ENCODE measurements at places on chromosomes 1 and 21.

DNA sequence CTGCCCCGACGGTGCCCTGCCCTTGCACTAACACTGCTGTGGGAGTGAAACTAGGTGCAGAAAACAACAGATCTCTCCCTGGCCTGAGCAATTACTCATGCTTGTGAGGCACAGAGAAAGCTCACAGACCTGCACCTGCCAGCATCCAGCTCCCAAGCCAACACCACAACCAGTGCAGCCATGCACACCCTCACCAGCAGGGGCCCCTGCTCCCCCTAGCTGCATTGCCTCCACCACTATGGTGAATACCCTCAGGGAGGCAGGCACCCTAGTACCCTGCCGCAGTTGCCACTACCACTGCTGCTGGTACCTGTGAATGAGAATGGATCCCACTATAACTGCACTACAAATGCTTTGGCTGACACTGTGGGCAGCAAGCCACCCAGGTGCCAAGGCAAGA lies 7.1 kb upstream of the DIRAS3 start:
- no peak for DNase-seq

GRCh38 chr1:84615790-84616189 lies 41.5 kb upstream of the CTBS start:
- DNase-seq: no peak

GRCh38 chr1:116766616-116767469 lies 12.6 kb downstream of the CD2 start:
- DNase-seq: no peak

DNA sequence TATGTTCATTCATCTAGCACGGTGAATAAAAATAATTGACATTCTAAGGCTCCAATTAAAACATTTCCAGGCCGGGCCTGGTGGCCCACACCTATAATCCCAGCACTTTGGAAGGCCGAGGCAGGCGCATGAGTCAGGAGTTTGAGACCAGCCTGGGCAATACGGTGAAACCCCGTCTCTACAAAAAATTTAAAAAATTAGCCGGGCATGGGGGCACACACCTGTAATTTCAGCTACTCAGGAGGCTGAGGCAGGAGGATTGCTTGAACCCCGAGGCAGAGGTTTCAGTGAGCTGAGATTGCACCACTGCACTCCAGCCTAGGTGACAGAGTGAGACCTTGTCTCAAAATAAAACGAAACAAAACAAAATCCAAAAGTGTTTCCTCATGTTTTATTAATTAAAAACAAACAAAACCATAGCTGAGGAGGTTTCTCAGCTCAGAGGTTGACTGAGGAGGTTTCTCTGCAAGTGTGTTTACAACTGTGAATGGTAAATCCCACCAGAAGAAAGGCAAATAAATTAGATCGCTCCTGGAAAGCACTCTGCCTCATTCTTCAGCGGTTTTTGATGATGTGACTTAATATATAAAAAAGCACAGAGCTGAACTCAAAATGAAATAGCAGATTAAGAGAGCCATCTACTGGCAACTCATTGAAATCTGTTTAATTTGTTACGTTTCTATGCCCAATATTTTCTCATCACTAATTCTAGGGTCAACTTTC lies 37.7 kb upstream of the ATG4C start:
- DNase-seq: peak; percentile 36

DNA sequence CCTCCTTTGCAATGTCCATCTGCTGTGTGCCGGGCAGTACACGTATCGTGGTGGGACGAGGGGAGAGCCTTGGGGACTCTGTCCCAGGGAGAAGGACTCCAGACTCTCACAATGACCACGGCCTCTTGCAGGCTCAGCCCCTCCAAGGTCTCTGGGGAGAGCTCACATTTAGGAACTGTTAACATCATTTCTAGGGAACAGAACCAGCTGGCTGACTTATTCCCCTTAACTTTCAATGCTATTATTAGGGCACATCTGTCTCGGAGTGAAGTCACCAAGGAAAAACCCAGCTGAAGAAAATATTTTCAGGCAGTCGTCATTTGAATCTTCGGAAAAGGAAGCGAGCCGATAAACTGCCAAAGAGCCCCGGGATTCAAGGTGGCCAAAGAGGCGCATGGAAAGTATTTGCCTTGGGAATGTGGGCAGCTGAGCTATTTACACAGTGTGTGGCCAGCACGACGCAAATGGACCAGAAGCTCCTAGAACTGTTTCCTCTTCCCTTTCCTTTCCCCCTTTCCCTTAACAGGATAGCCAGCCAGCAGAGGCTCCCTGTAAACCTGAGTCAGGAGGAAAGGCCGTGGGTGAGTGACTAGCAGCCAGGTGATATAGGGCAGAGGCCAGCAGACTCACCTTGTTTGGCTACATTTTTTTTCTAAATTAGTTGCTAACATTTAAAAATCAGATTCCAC lies 74.5 kb downstream of the ITPKB start:
- DNase-seq: no peak

DNA sequence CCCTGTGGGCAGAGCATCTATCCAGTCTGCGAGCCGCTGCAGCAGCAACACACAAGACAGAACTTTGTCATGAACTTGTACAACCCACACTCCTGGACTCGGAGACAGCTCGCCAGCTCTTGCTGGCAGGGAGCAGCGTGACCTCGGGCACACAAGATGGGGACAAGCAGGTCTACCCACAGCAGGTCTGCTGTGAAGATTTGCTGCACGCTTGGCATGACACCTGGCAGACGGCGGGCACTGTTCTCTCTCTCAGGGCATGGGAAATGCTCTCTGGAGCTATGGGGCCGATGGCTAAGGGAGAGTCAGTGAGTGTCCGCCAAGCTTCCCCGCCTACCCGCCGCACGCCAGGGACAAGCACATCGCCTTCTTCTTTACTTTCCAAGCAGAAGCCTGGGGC lies 90.0 kb downstream of the STUM start:
- no peak for DNase-seq

DNA sequence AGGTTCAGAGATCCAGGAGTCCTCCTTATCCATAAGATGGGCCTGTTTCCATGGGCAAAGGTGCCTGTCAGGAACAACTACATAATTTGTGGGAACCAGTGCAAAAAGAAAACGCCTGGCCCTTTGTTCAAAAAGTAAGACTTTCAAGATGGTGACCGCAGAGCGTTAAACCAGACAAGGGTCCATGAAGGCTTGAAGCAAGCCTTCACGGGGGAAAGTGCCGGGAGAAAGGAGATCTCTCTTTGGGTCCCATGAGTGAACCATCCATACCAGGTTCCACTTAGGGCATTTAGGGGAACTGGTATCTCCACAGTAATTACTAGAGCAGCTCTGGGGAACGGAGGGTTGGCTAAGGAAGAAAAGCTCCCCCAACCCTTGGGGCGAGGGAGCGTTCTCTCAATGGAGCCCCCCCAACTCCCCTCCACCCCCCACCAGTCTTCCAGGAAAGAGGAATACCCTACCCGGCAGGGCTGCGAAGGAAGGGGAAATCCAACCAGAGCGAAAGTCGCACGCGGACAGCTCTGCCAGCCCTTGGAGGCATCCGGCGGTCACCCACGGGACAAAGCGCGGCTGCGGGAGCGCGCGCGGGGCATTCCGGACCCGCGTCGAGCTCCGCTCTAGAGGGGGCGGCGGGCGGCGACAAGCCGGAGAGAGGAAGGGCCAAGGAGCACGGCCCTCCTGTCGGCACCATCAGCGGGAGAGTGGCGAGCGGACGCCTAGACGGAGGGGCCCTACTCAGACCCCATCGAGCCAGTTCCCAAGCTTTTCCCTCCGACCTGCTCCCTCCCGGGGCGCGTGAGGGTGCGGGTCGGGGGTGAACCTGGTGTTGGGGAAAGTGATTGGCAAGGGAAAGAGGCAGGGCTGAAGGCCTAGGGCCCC lies 687 bp upstream of the RASSF5 start:
- no peak for DNase-seq

DNA sequence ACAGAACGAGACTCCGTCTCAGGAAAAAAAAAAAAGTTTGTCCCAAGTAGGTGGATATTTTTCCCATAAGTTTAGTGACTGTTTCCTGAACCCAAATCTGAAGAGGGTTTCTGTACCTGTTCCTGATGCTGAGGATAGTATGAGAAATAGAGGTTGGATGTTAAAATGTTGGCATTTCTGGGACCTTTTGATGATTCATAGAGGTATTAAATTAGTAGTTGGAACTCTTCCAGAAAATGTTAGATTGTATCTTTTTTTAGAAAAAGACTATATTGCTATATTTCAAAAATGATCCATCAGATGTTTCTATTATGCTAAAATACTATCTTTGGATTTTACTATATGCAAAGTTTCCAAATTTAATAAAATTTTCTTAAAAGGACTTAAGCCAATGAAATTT lies 2.9 kb upstream of the CENPL start:
- DNase-seq: no peak

DNA sequence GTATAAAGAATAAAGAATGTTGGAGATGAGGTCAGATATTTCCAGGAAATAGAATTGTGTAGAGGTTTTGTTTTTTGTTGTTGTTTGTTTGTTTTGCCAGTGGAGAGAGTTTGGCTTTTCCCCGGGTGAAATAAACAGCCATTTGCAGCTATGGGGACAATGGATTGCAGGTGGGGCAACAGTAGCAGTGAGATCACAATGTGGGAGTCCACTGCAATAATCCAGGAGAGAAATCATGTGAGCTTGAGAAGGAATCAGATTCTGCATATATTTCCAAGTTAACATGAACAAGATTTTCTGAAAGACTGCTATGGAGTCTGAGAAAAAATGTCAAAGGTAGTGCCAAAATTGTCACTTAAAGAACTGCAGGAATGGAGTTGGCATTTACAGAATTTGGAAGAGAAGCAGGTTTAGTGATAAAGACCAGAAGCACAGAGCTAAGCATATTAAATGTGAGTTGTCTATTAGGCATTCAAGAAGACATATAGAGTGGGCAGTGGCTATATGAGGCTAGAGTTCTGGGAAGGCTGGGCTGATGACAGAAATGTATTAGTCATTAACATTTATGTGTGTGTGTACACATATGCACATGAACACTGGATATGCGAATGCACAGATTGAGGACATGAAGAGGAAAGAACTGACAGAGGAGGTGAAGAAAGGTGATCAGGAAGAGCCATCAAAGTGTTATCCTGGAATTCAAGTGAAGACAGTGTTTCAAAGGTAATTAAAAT lies 729.6 kb upstream of the PTBP2 start:
- DNase-seq: no peak

GRCh38 chr1:111998332-111998731 lies 8.9 kb upstream of the KCND3 start:
- no peak for DNase-seq

DNA sequence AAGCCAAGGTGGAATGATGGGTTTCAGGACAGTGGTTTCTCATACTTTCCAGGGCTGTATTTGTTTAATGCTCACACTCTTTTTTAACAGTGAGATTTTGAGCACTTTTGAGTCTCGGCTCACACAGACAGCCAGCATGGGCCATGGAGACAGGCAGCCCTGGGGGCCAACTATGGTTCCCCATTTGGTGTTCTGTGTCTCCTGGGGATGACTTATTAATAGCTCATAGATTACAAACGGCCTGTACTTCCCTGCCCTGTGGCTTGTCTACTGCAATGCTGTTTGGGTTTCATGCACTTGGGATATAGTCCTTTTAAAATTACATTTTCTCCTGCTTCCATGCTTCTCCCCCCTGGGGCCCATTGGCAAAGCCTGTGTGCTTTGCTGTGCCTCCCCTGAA lies 178.3 kb downstream of the KCNJ6 start:
- no peak for DNase-seq

DNA sequence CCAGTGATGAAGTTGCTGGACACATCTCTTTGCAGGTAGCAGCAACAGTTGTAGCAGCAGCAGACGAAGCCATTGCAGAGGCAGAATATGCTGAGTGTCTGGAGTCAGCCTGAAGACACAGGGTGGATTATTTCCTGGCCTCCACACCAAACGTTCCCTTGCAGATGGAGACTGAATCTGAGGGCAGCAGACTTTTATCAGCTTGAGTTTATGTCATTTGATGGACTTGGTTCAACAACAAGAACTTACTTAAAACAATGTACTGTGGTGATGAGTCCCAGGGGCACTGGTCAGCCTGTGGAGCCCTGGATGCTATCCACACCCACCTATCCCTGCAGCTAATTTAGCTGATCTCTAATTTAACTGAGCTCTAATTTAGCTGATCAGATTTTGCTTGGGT lies 17.1 kb upstream of the MPZL1 start:
- no peak for DNase-seq

- no peak for DNase-seq
Observed at GRCh38 chr1:31952825-31953220, 14.7 kb upstream of the PTP4A2 start.

DNA sequence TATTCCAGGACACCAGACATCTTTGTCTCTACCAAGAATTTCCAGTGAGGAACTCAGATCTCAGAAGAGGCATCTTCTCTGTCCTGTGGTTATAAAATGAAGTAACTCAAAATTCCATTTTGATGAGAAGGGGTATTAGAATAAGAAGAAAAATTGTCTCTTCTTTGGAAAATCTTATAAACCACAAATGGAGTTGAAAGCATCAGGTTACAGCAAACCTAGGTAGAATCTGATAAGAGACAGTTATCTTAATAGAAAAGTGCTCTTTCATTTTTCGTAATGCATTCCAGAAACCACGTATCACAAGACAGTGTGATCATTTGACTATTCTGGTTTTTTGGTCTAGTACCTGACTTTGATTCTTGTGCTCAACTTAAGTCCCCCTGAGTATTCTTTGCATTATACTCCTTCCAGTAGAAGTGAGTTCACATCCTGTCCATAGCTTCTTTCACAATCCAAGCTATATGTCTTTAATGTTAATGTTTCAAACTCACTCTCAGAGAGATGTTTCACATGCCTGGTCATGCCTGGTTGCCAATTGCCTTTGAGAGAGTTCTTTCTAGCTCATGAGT lies 120.9 kb upstream of the PRDX6 start:
- DNase-seq: peak; percentile 41

DNA sequence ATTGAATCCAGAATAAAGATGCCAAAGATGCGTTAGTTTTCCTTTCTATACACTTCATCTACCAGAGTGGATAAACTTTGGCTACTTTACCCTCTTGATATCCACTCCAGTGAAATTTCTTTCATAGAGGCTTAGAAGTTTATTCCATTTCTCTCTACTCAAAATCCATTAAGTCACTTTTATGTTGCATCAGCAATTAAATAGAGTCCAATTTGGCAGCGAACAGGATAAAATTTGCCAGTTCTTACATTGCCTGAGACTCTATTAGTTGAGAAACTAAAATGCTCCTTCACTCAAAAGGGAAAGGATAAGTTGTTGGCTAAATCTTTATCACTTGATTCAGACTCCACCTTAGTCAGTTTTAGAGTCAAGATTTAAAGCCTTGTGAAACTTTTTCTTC lies 57.9 kb downstream of the ACBD6 start:
- no peak for DNase-seq

GRCh38 chr1:63732666-63733065 lies 41.2 kb upstream of the ROR1 start:
- DNase-seq: no peak

DNA sequence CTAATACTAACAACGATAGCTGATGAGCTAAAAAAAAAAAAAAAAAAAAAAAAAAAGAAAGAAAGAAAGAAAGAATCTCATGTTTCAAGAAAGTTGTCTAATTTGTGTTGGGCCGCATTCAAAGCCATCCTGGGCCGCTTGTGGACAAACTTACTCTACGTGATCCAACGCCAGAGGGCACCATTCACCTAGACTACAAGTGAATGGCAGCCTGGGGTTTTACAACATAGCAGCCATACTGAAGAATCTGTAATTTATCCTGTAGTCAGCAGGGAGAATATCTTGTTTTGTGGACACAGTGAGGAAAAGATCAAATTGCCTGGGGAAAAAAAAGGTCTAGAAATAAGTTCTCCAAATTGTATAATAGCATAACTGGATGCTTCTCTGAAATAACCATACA lies 47.0 kb downstream of the CYP2J2 start:
- DNase-seq: peak; percentile 57

GRCh38 chr1:173570370-173571007 lies 32.4 kb downstream of the SLC9C2 start:
- DNase-seq: no peak

GRCh38 chr1:41399145-41399795 lies 38.0 kb downstream of the FOXO6 start:
- DNase-seq: no peak

Measured in mammary epithelial cell (primary cell).